ENCODE measurements at places on chromosomes 16 and 17.

DNA sequence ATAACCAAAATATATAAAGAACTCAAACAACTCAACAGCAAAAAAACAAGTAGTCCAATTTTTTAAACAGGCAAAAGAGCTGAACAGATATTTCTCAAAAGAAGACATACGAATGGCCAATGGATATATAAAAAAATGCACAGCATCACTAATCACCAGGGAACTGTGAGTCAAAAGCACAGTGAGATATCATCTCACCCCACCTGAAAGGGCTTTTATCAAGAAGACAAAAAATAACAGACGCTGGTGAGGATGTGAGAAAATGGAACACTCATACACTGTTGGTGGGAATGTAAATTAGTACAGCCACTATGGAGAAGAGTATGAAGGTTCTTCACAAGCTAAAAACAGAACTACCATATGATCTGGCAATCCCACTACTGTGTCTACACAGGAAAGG is 7.4 kb downstream of the XYLT1 start:
- DNase-seq: no peak

- peak; percentile 2 for DNase-seq
Measured at GRCh38 chr16:82138478-82139285, 31.3 kb downstream of the MPHOSPH6 start.

GRCh38 chr17:5585836-5586521 is 1.7 kb upstream of the NLRP1 start:
- DNase-seq: no peak

- DNase-seq: no peak
Measured at GRCh38 chr16:65012357-65012756, 109.5 kb downstream of the CDH11 start.

DNA sequence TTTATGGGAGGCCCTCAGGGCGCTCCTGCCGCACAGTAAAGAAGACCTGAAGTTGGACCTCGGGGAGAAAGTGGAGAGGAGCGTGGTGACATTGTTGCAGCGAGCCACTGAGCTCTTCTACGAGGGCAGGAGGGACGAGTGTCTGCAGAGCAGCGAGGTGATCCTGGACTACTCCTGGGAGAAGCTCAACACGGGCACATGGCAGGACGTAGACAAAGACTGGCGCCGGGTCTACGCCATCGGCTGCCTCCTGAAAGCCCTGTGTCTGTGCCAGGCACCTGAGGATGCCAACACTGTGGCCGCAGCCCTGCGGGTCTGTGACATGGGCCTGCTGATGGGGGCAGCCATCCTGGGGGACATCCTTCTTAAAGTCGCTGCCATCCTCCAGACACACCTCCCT is 6.8 kb downstream of the KDM8 start:
- DNase-seq: no peak

DNA sequence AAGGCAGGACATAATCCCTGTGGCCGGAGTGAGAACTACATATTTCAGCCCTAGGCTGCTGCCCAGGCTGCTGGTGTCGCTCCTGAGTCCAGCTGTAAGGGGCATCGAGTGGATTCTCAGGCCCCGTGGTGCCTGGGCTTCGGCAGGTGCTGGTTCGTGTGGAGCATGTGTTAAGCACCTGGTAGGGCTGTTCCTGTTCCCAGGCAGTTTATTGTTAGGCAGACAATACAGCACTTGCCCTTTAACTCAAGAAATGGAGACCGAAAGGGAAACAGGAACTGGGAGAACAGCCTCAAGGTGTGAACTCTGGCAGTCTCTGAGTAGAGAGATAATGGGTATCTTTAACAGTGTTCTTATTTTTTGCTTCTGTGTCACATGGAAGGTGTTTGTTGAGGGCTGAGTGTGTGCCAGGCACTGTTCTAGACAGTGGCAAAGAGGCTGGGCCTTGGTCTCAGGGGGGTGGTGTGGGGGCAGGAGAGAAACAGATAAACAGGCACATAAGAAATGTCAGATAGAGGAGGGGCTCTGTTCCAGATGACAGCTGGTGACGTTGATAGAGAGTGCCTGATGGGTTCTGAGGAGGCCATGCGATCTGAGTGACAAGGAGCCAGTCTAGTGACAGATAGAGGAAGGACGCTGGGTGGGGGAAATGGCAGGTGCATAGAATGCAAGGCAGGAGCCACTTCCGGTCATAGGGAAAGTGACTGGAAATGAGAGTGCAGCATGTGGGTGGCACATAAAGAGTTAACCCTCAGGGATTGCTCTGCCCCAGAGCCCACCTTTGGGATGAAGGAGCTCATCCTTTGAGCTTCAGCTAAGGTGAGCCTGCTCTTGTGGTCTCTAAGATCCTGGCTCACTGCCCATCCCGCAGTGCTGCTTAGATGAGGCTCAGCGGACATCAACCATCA is 33.8 kb downstream of the EPN2 start:
- DNase-seq: no peak

- no peak for DNase-seq
Measured at GRCh38 chr16:65284626-65285025, 162.8 kb upstream of the CDH11 start.

DNA sequence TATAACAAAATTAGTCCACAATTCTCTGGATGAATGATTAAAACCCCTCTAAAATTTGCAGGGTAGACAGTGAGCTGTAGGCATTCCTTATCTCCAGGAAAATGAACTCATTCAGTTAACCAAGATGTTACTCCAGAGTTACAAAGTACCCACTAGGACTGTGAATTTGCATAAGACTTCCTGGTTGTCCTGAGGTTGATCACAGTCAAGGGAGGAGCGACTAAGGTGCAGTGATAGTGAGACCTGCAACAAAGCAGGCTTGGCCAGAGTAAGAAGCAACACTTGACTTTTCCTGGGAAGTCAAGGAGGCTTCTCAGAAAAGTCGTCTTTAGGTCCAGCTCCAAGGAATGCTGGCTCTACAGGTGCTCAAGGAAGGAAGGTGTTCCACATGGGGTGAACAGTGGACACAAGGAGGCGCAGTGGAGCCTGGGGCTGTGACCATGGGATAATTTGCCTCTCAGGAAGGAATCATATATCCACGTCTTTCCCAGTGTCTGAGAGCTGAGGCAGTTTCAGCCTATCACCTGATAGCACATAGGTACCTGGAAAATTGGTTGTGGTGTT is 821.1 kb upstream of the EEF2KMT start:
- DNase-seq: no peak

GRCh38 chr16:23433261-23433920 is 19.6 kb downstream of the COG7 start:
- no peak for DNase-seq

GRCh38 chr17:2710803-2711607 is 559 bp downstream of the CLUH start:
- DNase-seq: no peak

DNA sequence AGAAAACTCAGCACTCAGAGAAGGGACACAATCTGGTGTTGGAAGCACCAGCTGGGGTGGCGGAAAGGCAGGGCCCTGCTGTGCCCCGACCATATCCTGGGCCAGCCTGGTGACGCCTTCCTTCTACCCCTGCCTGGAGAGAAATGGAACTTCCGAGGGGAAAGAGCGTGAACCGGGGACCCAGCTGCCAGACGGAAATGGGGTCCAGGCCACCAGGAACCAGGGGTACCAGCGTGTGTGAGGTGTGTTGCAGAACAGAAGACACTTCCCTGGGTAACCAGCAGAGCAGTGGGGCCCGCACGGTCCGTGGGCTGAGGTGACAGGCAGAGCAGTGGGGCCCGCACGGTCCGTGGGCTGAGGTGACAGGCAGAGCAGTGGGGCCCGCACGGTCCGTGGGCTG is 6.8 kb downstream of the RAB40B start:
- DNase-seq: no peak
